Type B pancreatic cell (in vitro differentiated cells): ENCODE measurements at places on chromosomes 1 and 21.

DNA sequence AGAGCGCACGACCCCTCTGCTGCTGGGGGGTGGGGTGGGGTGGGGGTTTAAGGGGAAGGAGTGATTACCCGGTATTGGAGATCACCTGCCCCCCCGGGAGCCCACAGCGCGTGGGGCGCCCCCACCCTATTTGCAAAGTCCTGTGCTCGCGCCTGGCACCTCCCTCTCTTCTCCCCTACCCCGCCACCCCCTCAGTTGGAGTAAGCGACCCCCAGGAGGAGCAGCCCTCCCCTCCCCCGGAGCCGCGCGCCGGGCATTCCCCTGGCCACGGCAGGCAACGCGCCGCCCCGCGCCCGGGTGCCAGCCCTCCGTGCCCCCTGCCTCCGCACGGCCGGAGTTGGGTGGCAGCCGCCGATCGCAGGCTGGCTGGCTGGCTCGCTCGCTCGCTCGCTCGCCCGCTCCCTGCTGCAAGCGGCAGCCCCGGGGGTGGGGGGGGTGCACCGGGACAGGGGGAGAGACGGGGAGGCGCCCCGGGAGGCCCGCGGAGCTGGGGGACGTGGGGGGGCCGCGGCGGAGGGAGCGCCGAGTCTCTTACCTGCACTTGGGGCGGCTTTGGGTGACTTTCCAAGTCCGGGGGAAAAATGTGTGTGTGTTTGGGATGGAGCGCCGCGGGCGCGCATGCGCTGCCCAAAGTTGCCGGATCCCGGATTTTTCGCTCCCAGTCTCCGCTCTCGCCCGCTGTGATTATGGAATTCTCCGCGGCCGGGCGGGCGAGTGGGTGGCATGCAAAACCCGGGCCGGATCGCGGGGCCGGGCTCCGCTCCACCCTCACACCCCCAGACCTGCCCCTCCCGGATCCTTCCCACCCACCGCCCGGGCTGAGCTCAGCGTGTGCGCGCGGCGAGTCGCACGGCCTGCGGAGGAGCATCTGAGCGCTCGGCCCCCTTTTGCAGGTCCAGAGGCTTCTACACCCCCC is at the start of gene CASZ1:
Gene CASZ1, minus strand, starts transcription at position 618 of the 916 bp plus-strand sequence. CDS start 102,757 bp downstream, outside the sequence.
- peak; percentile 88 for DNase-seq

DNA sequence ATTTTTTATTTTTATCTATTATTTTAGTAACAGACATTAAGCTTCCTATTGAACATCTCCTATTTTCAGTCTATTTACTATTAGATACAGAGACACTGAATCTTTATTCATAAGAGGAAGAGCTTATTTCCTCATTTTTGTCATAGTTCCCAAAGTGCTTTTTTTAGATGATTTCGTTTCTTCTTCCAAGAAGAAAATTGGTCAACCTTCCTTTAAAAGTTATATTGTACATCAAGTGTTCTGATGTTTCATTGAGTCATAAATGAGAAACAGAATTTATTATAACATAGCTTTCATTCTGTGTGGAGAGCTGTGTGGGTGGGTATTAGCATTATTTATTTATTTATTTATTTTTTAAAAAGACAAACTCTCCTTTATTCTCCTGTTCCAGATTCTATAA is 50.6 kb upstream of the BACH1 start:
- no peak for DNase-seq

GRCh38 chr1:217322834-217323233 is 308.1 kb downstream of the GPATCH2 start:
- DNase-seq, result no peak

GRCh38 chr1:158969855-158970254 is 38.5 kb downstream of the PYHIN1 start:
- DNase-seq, result no peak

- DNase-seq, result no peak
Measured at GRCh38 chr1:30403061-30403645, 320.2 kb downstream of the MATN1 start.

- no peak for DNase-seq
Measured at GRCh38 chr21:21851205-21851604, 853.0 kb downstream of the NCAM2 start.

DNA sequence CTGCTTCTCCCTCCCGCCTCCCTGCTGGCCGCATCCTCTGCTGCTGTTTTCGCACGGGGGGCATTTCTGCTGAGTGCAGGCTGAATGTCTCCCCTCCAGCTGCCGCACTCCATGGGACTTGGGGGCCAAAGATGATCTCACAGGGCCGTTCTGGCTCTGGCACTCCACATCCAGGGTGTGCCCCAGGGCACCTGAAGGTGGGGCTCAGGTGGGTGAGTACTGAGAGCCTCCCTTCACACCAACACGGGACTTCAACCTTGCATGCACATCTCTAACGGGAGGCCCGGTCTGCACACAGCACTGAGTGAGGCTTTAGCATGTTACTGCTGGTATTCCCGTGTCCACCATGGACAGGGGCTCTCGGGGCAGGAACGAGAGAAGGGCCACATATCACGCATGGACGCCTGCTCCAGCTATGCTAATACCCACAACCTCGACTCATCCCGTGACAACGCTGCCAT is 88.9 kb downstream of the DMRTB1 start:
- DNase-seq, result peak; percentile 63

- no peak for DNase-seq
Measured at GRCh38 chr1:92759361-92759760, 25.5 kb downstream of the EVI5 start.

- no peak for DNase-seq
Measured at GRCh38 chr1:248926401-248927182, 20.6 kb downstream of the PGBD2 start.

- no peak for DNase-seq
Measured at GRCh38 chr1:51439053-51439452, 80.0 kb downstream of the EPS15 start.

DNA sequence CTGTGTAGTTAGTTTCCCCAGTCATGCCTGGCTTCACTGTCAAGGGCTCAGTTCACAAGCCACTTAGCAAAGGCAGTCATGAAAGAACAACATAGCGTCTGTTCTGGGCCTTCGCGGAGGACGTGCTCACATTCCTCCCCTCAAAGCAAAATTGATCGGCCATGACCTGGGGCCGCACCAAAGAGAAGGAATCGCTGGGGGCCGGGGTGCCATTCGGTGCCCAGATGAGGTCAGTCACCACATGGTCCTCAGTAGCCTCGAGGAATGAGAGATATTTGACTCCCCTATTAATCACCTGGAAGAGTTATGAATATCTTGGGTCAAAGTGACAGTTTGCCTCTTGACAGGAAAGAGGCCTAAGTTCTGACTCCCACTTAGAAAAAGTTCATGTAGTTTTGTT is 251.1 kb upstream of the JUN start:
- DNase-seq, result no peak

DNA sequence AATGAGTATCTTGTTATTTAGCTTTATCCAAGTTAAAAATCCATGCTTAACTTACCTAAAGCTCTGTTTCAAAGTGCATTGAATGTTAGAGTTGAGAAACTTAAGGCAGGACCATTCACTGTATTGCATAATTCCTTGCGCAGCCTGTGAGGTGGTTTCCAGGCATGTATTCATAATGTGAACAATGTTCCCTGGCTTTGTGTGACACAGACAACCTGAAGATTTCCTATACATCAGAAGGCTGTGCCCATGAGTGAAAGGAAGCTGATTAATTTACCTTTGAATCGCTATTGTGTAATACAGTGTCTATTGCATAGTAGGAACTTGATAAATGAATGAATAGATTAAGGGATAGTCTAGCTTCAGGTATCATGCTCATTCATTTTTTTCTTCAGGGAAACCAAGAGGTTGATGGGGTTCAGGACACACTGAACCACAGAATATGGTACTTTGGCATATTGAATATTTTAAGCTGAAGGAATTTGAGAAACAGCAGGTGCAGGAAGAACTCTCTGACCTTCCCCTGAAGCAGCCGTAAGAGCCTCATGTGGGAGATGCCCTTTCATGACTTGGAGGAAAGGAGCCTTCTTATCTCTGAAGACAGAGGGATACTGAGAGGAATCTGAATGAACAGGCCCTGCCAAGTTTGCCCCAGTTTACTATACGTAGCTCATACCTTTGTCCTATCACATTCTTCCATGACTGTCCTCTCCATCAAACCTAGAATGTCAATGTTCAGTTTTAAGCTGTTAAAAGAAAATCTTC is 88.6 kb upstream of the GNG12 start:
- no peak for DNase-seq
